ENCODE measurements at places on chromosomes 5 and 9. TPM values are rescaled to one million over a fixed set of nuclear protein-coding genes. Genes with fewer than 3 reads are reported as not detected.

GRCh38 chr5:35198686-35199085 lies 31.6 kb downstream of the PRLR start:
- DNase-seq, result no peak

- DNase-seq, result no peak
Observed at GRCh38 chr5:108720391-108720790, 27.3 kb upstream of the FER start.

DNA sequence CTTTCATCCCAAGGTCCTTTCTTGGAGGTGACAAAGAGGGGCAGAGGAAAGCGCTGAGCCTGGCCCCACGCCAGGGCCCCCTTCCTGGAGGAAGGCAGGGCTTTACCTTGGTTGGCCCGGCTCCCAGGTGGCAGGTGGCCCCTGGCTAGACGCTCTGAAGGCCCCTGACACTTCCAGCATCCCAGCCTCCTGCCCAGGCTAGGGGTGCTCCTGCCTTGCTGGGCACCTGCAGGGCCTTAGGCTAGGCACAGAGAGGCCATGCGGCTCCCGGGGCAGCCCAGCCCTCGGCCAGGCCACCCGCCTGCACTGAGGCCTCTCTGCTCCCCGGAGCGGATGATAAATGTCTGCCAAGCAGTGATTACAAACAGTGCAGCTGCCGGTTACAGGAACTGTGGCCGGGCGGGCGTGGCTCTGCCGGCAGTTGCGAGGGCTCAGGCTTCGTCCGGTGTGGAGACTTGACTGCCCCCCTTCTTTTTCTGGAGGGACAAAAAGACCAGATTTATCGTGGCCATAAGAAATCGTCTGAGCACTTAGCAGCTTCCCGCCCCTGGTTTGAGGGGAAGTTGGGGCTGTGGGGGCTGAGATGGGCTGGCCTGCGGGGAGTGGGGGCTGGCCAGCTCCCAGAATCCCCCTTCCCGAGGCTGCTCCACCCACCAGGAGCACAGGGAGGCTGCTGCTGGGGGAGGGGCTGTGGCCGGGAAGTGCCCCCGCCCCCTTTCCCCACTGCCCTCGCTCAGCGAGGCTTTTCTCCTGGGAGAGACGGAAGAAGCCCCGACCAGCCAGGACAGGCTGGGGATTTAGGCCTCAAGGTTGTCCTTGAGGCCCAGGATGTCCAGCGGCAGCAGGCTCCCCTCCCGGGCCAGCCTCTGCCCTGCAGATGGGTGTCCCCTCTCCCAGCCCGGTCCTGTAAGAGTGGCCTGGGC lies 31.6 kb upstream of the UBAC1 start:
- no peak for DNase-seq

PCDHGB1 gene
- 0.08 TPM for polyA plus RNA-seq

DNA sequence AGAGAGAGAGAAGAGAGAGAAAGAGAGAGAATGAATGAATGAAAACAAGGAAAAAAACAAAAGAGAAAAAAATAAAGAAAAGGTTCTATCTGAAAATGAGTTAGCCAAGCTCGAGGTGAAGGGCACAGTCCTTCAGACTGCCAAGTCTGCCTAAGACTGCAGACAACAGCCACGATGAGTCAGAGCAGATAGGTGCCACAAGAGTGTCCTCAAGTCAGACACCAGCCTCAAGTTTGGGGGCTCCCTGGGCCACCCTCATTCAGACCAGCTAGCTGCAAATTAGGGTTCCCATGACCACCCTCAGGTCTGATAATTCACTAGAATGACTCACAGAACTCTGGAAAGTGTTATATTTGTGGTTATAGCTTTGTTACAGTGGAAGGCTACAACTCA lies 13.9 kb upstream of the HABP4 start:
- no peak for DNase-seq

GRCh38 chr5:116037236-116037822 lies 5.1 kb downstream of the ARL14EPL start:
- no peak for DNase-seq

DNA sequence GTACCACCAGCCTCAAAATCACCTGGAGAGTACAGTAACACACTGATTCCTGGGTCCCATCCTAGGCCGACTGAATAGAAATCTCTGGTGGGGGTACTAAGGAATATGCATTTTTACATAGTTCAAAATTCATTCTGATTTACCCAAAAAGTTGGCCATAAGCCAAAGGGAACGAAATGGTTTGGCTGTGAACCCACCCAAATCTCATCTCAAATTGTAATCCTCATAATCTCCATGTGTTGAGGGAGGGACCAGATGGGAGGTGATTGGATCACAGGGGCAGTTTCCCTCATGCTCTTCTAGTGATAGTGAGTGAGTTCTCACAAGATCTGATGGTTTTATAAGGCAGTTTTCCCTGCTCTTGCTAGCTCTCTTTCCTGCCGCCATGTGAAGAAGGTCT lies 31.1 kb downstream of the MEGF9 start:
- no peak for DNase-seq

- no peak for DNase-seq
Observed at GRCh38 chr9:136316896-136317676, 10.3 kb upstream of the GPSM1 start.

DNA sequence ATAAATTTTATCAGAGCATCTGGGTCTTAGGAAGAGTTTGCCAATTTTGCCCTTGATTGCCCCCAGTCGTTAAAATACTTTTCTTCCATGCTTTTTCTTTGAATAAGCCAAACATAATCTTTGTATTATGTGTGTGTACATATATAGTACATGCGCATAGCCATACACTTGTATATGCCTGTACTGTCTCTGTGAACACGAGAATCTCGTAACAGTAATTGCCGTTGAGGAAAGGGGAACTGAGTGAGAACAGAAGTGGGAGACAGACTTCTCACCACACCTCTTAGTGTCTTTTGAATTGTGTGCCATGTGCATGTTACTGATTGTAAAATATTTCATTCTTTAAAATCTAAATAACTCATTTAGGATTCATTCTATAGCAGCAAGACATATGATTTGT lies 79.6 kb upstream of the GRHPR start:
- DNase-seq, result no peak

- no peak for DNase-seq
Observed at GRCh38 chr9:121038362-121038761, 11.7 kb downstream of the C5 start.

DNA sequence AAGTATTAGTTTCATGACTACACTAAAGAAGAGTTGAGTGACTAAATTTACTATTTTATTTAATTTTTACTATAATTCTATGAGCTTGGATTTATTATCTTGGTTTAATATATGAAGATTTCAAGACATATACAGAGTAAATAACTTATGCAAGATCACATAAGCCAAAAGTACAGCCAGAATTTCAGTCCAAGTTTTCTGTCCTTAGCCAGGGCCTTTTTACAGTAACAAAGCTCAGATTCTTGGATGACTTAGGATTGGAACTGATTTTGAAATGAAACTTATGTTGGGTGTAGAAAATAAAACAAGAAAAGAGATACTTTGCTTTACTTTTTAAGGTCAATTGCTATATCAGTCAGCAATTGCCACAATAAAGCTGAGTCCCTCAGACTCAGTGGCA lies 170.3 kb downstream of the MARCHF11 start:
- no peak for DNase-seq

- peak; percentile 2 for DNase-seq
Observed at GRCh38 chr9:99873531-99873930, 32.9 kb upstream of the STX17 start.

DNA sequence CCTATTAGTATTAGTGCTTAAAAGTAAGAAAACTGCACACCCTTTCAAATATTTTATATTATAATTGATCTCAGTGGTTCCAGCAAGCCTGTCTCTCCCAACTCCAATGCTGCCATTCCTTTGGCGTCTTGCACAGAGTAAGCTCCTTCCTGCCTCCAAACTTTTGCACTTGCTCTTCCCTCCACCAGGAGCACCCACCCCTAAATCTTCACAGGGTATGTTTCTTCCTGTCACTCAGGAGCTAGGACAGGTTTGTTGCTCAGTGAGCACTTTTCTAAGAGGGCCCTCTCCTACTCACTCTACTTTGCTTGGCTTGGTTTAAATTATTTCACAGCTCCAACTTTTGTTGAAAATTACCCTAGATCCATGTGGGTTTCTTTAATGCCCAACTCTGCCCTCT lies 189.1 kb upstream of the ADRA1B start:
- DNase-seq, result no peak

PCDHGB3 gene
- 0.28 TPM for polyA plus RNA-seq

- no peak for DNase-seq
Observed at GRCh38 chr5:51034222-51034901, 348.9 kb upstream of the ISL1 start.

- no peak for DNase-seq
Observed at GRCh38 chr5:120568711-120569110, 104.6 kb downstream of the PRR16 start.

DNA sequence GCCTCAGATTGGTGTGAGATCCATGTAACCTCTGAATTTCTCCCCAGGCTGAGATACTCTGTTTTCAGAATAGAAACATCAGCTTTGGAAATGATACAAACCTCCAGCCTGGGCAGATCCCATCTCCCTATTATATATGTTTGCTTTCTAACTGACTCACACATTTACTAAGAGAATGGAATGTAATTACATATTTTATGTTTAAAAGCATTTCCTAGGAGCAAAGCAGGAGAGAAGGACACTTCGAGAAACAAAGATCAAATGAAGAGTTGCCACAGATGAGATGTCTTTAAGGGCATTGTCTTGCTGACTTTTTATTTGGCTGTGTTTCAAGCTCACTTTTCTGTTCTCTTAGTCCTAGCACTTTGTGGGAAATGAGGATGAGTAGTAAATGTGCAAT lies 96.3 kb downstream of the CDH18 start:
- DNase-seq, result peak; percentile 26

GCNT1 gene
- 7.5 TPM for polyA plus RNA-seq

DNA sequence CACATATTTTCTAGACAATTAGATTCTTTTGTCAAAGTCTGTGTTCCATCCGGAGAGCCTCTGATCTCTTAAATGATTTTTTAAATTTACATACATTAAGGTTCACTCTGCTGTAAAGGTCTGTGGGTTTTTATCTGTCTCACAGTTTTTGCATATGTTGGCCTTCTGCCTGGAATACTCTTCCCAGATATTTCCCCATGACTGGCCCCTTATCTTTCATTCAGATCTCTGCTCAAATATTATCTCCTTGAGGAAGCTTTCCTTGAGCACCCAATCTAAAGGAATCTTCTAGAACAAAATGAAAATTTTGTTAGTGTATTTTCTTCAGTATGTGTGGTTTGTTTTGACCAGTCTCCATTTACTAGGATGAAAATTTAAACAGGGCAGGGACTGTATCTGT lies 26.3 kb downstream of the FAF2 start:
- no peak for DNase-seq

- DNase-seq, result no peak
Observed at GRCh38 chr5:584846-585245, 27.3 kb upstream of the CEP72 start.

ABL1 gene
- 17.0 TPM for polyA plus RNA-seq

DNA sequence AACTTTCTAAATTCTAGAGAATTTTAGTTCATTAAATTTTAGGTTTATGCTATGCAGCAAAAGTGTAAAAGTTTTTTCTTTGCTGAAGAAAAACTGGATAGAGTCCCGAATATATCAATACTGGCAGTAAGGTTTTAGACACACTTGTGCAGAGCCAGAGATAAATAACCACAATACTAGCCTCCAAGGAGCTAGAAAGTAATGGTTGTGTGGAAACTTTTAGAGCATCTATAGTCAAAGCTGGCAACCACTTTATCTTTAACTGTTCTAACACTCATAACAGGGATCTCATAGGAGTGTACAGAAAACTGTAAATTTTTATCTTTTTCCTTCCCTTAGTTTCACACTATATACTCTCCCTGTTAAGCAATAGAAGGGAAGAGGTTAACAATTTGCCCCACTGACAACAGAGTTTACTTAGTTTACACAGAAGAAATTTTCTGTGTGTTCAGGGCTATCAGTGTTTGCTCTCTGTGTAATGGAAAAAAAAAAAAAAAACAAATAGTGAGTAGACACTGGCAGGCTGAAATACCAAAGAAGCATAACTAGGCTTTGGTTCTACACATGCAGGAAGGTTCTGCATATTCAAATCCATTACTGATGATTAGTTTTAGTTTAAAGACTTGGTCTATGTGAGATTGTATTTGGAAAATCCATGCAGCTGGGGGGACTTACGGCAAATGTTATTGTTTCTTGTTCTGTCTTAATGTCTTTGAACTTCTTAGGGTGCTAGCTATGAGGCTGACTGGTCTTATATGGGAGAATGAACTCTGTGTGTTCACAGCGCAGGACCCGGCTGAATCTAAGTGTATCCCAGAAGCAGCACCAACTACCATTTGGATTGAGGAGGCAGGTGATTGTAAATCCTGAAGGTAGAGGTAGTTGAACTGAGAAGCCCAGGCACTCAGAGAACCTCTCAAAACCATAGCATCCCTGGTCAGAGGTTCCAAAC lies 187.6 kb downstream of the PCSK1 start:
- DNase-seq, result no peak

- no peak for DNase-seq
Observed at GRCh38 chr9:86563350-86563749, 209.1 kb upstream of the TUT7 start.

DDX4 gene
- polyA plus RNA-seq, result 0.04 TPM

- no peak for DNase-seq
Observed at GRCh38 chr9:34571481-34571810, 18.1 kb downstream of the CNTFR start.

CTNND2 gene
- polyA plus RNA-seq, result not detected

DNA sequence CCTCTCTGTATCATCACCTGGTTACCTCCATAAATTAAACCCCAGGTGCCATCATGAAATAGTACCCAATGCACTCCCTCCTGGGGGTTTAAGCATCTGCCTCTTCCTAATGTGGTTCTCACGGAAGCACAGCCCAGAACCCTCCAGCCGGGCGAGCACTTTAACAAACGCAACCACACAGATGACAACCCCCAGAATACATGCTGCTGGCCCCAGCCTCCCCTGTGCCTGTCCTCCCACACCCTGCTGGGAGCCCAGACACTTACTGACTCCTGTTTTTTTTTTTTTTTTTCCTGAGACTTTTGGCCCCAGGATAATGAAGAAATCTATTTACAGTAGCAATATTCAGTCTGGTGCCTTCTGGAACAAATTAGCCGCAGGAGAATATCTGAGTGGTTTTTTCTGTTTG lies 50.0 kb upstream of the COL5A1 start:
- DNase-seq, result no peak

DMRT3 gene
- not detected for polyA plus RNA-seq

- no peak for DNase-seq
Observed at GRCh38 chr5:156411185-156411613, 84.2 kb downstream of the SGCD start.

DNA sequence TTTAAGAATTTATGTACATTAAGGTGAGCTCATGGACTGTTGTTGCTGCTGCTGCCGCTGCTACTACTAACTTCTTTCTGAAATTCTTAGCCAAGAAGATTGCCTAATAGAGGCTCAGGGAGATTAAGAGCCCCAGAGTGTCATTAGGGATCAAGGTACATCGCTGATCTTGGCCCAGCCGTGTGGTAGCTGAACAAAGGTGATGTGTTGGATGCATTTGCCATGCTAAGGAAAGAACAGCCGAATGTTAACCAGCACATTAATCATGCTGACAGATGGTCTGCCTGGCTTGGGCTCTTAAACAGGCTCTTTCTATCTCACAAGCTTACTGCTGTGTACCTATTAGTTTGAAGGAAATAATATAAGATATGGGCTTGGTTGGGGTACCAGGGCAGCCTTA lies 137.1 kb downstream of the KCTD16 start:
- no peak for DNase-seq

BTNL8 gene
- not detected for polyA plus RNA-seq

SPAG8 gene
- 0.06 TPM for polyA plus RNA-seq

GRCh38 chr9:85900504-85901201 lies 40.3 kb upstream of the NAA35 start:
- no peak for DNase-seq

GRCh38 chr5:96140496-96140895 lies 178.8 kb upstream of the ELL2 start:
- no peak for DNase-seq

GRCh38 chr9:71592400-71592799 lies 175.9 kb downstream of the CEMIP2 start:
- DNase-seq, result no peak

FCHO2 gene
- polyA plus RNA-seq, result 10.6 TPM

Measured in keratinocyte (primary cell).